HL-60 (cell line): ENCODE measurements at places on chromosomes 5 and 9.

GRCh38 chr5:124583469-124584350 lies 162.7 kb downstream of the ZNF608 start:
- no peak for DNase-seq

DNA sequence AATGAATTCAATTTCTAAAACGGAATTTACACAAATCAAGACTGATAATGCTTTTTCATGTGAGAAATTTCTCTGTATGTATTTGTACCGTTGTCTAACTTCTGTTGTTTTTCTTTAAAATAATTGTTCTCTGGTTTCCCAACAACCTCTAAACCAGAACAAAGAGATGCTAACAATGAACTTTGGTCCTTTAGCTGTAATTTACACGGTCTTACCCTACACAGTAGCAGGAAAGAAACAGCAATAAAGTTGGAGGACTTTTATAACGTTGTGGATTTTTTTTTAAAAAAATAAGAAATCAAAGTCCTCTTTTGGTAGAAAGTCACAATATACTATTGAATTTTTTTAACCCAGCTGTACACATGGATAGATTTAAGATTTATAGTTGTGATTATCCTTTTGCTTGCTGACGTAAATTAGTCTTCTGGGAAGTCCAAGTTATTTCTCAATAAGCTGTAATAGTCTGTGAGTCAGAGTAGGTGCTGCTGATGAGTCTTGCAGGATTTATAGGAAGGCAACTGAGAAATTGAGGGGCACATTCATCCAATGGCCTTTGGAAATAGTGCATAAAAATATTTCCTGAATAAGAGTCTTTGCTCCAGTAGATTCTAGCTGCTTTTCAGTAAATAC lies 76.8 kb upstream of the PCSK1 start:
- DNase-seq: no peak

GRCh38 chr5:72129725-72130124 lies 22.4 kb downstream of the MAP1B start:
- no peak for DNase-seq

DNA sequence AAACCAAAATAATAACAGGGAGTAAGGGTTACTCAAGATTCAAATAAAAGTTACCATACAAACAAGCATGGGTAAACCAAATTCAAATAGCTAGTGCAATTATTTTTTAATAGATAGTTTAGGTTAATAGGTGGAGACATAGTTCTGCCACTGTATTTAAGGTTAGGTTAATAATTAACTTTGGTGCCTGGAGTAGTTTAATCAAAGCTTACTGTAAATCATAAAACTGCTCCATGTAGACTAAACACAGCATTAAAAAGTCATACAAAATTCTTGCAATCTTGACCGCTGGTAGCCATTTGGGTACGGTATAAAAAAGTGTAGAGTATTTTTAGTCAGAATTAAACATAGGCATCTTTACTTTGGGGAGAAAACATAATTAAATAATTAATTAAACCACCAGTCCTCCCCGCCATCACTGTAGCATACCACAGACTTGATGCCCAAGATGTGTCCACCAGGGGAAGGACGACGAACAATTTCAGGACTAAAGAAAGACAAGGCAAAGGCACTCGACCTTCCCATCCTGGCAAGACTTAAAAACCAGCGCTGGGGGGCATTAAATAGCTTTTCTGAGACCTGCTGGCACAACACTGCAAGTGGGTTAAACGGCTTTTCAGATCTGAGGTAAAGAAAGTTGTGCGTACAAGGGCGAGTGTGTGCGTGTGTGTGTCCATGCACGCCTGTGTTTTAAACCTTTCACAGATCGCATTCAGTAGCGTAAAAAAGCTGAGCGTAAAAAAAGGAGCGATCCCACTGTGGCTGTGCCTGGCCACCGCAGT lies 2.9 kb downstream of the SEMA6A start:
- DNase-seq: no peak

DNA sequence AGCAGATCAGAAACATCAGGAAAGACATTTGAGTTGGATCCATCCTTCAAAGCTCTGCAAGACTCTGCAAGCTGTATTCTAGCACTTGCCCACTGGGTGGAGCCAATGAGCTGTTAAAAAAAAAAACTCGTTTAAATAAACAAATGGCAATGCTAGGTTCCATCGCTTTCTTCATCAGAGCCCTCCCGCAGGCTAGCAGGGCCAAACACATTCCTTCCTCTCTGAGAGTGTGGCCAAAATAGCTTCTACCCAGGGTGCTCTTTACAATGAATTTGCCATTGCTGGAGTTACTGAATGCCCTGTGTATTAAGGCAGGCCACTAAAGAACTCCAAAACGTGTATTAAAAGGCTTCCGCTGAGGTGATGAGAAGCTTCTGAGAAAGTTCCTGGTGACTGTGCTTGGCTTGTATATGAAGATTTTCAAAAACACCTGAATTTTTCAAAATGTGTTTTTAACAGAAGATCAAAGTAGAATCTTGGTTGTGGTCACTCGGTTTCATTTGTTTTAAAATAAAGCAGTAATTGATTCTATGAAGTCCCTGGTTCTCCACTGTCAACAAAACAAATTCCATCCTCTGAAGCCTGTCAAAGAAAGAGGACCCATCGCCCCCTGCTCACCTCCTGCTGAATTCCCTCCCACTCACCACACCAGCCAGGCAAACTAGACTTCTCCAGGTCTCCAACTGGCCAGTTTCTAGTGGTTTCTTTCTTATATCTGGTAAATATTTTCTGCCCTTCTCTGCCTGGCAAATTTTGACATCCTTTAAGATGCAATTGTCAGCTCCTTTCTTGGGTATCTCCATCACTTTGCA lies 36.5 kb upstream of the EQTN start:
- DNase-seq: peak; percentile 4

- DNase-seq: no peak
Observed at GRCh38 chr5:173672891-173673290, 56.4 kb upstream of the BOD1 start.
